T-cell (primary cell): ENCODE measurements at places on chromosomes 13 and 19.

- DNase-seq = no peak
Measured at GRCh38 chr19:36805364-36805763, 32.8 kb upstream of the ZNF850 start.

DNA sequence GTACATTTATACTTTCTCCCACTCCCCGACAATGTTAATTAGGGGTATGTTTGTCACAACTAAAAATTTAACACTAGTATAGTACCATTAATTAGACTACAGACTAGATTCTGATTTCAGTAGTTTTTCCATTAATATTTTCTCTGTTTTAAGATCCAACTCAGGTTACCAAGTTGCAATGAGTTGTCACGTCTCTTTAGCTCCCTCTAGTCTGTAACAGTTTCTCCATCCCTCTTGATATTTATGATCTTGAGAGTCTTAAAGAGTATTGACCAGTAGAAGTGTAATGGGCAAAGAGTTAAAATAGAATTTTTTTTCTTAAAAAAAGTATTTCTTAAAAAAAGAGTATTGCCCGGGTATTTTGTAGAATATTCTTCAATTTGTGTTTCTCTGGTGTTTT, 598.1 kb downstream of the TBC1D4 start:
- no peak for DNase-seq

DNA sequence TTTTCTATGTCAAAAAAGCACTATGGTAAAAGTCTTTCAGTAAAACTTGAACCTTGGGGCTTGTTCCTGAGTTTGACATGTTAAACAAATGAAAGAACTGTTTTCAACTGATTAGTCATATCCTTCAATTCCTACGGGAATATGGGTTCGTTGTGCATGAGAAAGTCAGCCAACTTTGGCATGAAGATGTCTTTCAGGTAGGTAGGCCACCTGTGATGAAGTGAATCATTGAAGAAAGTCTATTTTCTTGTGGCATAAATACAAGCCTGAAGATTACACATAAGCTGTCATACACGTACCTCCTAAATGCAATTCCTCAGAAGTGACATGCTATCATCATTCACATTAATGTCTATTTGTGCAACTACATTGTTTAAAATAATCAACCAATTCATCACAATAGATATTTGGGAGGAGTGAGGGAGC, 513.0 kb downstream of the IRS2 start:
- DNase-seq = no peak

DNA sequence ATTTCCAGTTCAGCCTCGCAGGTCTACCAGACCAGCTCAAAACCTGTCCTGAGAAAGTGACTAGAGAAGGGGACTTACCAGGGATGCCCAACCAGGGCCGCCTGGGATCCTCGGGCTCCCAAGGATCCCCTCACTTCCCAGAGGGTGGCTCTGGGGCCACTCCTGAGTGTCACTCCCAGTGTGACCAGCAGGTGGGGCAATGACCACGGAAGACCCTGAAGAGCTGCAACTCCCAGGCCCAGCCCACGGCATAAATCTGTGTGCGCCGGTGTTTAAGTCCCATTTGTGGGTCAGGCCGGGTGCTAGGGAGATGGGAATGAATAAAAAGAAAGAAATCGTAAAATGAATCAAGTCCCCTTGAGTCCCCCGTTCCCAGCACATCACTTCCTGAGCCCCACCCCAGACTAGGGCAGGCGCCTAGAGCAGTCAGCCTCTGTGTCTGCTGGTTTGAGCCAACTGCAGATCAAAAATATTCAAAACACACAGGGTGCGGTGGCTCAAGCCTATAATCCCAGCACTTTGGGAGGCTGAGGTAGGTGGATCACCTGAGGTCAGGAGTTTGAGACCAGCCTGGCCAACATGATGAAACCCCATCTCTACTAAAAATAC, 10.7 kb downstream of the PTGIR start:
- DNase-seq = peak; percentile 75

DNA sequence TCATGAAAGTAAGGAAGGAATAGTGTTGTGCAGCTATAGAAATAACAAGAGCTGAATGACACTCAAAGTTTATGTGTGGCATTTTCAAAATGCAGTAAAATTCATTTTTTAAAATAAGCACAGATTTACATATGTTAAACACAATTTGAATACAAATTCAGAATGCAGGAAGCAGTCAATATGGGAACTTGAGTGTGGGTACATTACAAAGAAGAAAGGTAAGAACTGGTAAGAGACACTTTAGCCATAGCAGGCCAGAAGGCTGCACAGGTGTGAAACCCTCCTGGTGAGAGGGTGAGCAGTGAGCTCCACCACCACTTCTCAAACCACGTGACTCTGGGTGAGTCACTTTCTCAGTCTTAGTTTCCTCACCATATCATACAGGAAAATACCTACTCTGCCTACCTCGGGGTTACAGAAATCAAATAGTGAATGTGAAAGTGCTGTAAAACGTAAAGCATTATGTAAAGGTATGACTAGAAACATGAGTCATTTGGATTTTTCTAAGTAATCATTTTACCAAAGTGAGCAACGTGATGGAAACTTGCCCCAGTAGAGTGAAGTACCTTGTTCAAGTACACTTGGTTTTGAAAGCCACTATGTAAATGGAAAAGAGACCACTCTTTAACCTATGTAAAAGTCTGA, 40.5 kb downstream of the USP12 start:
- peak; percentile 47 for DNase-seq

DNA sequence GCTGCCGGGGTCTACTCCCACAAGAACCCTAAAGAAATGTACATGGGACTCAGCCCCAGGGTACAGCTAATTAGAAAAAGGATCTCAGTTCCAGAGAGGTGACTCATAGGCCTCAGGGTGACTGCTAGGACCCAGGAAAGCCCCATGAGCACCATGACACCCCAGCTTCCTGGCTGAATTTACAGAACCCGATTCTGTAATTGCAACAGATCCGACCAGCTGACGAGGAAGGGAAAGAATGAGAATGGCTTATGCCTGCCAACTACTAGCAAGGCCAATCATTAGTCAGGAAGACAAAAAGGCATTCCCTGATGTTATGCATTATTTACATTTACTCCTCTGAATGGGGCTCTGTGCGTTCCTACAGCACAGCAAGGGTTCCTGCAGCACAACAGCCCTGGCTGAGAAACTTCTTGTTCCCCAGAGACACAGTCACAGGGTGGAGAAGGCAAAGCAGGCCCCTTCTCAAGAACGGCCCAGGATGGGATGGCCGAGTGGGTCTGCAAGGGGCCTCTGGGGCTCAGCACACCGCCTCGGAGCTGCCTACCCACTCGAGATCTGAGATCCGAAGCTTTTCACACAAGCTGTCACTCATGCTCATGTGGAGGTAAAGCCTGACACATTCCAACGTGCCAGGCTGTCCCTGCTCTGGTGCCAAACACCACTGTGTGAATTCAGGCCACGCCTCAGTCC, 27.2 kb downstream of the PBX4 start:
- DNase-seq = no peak

GRCh38 chr19:1512671-1513498, at the start of gene ADAMTSL5:
Gene ADAMTSL5 (minus strand): TSS chr19:1513019. CDS start chr19:1510943, 2,076 bp downstream.
- DNase-seq = peak; percentile 57

- DNase-seq = no peak
Measured at GRCh38 chr13:109694972-109695371, 91.4 kb downstream of the IRS2 start.

DNA sequence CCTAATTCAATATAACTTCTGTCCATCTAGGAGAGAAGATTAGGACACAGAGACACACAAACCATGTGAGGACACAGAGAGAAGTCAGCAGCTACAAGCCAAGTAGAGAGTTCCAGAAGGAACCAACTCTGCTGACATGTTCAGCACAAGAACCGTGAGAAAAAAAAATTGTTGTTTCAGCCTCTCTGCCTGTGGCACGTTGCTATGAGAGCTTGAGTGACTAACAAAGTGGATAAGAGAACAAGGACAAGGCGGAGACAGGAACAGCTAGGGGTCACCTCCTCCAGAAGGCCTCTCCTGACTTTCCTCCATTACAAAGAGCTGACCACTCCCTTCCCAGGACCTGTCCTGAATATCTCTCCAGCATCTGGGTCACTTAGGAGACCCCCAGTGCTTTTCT, 5.6 kb upstream of the SIGLEC12 start:
- no peak for DNase-seq

DNA sequence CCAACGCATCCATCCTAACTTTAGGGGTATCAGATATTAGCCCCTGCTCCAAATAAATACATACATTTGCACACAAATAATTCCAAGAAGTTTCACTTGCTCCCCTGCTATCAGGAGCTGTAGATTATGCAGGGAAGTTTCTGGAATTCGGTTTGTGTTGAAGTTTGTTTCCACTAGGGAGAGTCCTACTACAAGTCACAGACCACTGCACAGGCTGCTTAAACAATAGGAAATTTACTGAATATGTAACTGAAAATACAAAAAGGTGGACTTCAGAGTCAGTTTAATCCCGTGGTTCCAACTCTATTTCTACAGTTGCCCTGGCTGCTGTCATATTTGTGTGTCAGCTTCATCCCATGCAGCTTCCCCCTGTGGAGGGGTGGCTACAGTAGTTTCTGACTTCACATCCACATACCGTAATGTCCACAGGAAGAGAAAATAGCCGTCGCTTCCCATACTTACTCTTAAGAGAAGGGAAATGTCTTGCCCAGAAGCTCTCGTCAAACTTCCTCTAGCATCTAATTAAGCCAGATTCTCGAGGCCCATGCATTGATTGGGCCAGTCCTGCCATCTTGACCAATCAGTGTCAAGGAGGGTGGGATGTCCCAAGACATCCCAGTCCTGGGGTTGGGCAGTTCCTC, 286.6 kb downstream of the COG6 start:
- no peak for DNase-seq

DNA sequence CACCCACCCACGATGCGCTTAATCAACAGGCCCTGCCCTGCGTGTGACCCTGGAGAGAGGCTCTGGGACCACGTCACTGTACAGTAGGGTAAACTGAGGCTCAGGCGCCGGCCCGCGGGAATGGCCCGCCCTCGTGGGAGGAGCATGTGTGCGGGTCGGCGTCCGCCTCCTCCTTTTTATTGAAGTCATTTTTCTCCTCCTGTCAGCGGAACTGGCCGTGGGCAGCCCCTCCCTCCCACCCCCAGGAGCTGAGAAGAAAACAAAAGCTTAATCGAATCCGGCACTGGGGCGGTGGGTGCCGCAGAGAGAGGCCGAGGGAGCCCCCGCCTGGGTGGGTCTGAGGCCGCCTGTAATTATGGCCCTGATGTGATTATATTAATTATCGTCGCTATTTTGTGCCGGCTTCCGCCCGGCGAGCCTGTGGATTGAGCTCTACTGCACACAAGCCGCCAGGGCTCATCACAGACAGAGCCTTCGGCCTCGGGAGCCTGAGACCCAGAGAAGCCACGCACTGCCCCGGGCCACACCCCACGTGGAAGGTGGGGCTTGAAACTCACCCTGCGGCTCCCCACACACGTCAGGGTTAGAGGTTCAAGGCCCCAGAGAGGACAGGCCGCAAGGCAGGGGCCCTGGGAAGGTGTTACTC, 7.0 kb downstream of the C2CD4C start:
- DNase-seq = no peak

DNA sequence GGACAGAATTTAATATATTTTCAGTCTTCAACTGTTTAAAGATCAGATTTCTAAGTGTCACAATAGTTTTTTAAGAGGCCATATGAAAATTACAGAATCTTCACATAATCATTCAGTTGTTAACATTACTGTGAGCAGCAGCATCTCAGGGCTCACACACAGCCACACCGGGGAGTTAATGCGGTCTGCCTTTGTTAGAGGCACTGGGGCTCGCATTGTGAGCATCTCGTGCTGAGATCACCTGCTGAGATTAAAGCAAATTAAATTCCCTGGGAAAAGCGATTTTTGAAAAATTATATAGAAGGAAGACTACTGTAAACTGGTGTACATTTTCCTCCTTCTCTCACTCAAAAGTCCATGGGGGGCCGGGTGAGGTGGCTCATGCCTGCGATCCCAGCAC, 16.6 kb downstream of the GPR12 start:
- DNase-seq = no peak

DNA sequence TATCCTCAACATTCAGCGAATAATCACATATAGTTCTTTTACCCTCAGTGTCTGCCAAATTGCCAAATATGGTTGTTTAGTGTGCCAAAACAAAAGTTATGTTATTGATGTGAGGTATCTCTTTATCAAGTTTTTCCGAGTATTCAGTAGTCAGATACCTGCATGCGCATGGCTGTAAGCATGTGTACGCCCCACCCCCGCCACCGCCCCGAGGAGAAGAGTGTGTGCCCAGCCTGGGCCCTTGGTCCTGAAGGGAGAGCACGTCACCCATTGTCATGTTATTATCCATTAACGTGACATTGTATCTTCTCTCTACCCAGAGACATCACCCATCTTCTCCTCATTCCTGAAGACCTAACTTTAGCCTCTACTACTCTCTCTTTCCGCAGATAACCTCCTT, 147.0 kb downstream of the SHISA2 start:
- no peak for DNase-seq

DNA sequence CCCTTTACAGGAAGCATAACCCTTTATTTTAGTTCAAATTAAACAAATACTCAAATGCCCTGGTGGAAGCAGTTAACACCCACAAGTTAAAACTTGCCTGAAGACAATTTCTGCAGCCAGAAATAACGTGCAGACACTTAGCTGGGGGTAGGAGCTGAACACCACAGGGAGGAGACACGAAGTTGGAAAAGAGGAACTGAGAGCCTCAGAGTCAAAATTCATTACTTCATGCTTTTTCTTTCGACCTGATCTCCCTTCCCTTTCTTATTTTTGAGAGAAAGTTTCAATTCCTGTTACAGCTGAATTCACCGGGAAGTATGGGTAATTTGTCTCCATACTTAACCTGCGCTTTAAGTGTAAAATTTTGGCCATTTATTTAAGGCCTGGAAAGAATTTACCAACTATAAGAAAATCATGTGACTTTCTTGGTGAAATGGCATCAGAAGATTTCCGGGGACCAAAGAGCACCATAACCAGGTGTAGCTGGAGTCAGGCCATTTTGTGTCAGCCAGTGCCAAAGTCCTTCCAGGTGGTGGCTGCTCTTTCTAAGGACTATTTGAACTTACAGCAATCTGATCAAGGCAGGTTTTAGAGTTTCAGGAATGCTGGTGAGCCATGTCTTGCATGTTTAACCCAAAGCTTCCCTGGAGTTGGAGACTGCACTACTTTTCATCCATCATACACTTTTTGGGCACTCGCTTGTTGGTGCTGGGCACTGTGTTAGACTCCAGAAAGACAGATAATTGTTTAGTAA, 46.5 kb upstream of the RCBTB2 start:
- DNase-seq = no peak

- DNase-seq = no peak
Measured at GRCh38 chr19:33175886-33176669, 18.1 kb upstream of the LRP3 start.

- DNase-seq = no peak
Measured at GRCh38 chr19:1627194-1627593, 21.9 kb upstream of the UQCR11 start.

DNA sequence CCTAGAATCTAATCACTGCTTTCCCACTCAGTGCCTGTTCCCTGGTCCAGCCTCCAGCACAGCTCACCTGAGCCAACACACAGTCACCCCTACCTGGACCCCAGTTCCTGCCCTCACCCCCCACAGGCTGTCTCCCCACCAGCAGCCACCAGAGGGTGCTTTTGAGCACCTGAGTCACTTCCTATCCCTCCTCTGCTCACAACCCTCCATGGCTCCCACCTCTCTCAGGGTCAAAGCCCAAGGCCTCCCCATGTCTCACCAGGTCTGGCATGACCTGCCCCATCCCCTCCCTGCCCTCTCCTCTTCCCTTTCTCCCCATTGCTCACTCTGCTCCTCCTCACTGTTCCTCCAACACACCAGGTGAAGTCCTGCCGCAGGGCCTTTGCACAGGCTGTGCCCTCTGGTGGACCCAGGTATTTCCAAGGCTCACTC, 7.1 kb upstream of the DPP9 start:
- DNase-seq = peak; percentile 60

GRCh38 chr13:31764556-31764955, 25.2 kb downstream of the RXFP2 start:
- no peak for DNase-seq
